ENCODE measurements at places on chromosomes 7 and 10.
A peak's percentile ranks its signal among the peaks of the same experiment; 100 is the strongest.

- no peak for DNase-seq
Measured at GRCh38 chr10:26574783-26575182, 122.7 kb upstream of the PDSS1 start.

DNA sequence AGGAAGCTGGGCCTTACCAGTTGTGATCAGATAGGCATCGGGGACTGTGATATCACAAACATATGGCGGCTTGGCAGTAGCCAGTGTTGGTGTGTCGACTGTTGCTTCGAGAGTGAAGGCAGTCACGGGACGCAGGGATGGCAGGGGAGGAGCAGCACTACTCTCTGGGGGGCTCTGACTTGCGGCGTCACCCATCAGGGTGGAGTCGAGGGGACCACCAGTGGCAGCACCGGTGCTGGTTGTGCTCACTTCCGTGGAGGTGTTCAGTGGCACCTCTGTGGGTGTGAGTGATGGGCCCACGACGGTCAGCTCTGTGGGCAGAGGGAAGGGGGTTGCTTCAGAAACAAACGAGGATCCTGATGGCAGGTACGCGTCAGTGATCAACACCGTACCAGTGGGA lies 64.5 kb downstream of the KIAA1549 start:
- no peak for DNase-seq

DNA sequence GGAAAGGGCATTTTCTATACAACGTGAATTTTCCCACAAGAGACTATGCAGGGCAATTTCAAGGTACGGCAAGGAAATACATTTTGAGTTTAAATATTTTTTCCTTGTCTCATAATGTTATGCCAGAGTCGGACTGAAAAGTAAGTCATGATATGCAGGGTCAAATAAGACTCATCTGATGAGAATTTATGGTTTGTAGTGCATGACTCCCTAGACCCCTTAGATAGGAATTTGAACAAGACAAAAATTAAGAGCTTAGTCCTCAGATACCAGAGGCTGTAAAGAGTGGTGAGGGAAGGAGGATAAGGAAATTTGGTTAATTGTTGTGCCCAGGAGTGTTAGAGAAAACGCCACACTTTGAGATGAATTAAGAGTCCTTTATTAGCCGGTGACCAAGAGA lies 616.6 kb downstream of the XPNPEP1 start:
- no peak for DNase-seq

DNA sequence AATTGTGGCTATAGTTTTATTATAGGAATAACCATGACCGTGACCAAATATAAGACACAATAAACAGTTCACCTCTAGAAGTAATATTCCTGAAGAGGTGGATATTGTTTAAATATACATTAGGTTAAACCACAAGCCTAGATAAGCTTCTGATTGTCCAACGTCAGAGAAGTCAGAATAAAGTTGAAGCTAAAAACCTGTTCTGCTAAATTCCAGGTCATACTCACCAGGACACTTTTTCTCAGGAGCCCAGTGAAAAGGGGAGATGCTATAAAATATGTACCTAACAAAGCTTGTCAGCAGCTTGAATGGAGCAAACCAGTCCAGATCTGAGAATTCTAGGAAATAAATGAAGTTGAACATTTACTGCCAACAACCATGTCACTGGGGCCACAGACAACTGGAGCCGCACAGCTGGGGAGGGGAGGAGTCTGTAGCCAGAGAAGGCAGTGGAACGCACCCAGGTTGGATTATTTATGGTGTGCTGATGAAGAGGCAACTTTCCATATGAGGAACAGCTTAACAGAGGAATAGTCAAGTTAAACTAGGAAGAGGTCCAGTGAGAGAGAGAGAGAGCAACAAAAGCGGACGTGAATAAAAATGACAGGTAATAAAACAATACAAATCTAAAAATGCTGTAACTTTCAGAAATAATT lies 191.1 kb downstream of the ZNF438 start:
- no peak for DNase-seq

DNA sequence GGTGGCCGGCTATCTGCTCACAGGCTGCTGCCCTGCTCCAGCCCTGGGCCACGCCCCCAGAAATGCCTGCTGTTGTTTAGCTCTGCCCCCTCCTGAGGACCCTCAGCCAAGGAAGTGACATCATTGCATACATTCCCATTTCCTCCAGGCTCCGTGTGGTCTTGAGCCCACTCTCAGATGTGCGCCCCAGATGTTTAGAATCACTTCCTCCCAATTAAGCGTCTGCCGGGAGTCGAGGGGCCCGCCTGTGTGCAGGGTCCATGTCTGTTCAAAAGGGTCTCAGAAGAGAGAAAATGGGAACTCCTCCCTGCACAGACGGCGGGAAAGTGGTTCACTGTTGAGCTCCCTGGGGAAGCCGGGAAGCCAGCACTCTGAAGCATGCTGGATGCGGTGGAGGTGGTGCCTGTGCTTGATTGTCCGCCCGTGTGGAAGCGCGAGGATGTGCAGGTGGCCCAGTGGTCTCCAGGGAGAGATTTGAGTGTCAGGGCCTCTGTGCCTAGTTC lies 116.9 kb upstream of the PPIF start:
- DNase-seq, result no peak

- DNase-seq, result no peak
Measured at GRCh38 chr10:123379156-123379555, 225.0 kb downstream of the BUB3 start.

DNA sequence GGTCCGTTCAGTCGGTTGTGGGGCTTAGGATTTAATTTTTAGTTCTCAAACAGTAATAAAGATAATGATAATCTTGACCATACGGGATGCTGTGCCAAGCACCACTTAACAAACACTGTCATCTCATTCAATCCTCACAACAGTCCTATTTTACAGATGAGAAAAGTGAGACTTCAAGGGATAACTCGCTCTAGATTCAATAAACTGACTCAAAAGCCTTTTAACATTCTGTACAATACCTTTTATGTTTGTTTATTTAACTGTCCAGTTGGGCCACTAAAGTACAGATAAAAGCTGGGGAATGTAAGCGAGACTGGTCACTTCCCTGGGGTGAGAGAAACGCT lies 437 bp upstream of the CFAP69 start:
- no peak for DNase-seq

DNA sequence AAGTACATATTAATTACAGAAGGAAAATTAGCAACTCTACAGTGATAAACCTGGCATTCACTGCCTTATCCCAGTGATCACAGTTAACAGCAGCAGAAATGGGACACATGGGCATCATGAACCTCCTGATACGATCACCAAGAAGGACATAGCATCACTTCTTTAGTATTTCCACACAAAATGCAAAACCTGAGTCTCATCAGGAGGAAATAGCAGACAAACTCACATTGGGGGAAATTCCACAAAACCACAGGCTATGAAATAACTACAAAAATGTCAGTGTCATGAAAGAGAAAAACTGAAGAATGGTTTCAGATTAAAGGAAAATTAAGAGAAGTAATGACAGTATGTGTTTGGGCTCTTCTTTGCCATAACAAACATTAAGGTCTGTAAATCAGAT lies 12.0 kb upstream of the PURB start:
- DNase-seq, result no peak

DNA sequence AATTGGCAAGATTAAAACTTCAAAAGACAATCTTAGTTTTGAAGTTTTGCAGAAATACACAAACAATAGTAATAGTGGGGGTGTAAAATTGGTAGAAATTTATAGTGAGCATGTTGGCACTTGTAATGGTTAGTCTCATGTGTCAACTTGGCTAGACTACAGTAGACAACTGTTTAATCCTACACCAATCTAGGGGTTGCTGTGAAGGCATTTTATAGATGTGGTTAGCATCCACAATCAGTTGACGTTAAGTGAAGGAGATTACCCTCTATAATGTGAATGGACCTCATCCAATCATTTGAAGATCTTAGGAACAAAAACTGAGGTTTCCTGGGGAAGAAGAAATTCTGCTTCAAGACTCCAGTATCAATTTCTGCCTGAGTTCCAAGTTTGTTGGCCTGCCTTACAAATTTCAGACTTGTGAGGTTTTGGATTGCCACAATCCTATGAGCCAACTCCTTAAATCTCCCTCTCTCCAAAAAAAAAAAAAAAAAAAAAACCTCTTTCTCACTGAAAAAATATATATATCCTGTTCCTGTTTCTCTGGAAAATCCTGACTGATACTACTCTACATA lies 531.6 kb upstream of the IGFBP3 start:
- no peak for DNase-seq

GRCh38 chr10:27153845-27154193 lies 365 bp downstream of the YME1L1 start:
- DNase-seq, result no peak

DNA sequence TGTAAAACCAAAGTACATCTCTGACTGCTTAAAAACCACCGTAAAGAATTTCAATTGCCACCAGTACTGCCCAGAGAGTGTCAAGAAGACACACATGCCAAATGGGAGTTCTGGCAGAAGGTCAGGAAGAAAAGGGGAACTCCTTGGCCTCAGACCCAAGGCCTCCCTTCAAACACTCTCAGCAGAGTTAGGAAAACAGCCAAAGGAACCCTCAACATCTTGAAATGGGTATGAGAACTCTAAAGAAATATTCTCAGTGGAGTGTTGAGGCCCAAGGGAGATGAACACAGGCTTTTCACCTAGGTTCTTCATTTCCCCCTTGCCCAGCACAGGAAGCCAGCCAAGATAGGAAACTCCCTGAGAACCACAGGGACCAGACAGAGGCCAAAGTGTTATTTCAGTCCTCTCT lies 96.1 kb upstream of the ASAH2 start:
- no peak for DNase-seq

DNA sequence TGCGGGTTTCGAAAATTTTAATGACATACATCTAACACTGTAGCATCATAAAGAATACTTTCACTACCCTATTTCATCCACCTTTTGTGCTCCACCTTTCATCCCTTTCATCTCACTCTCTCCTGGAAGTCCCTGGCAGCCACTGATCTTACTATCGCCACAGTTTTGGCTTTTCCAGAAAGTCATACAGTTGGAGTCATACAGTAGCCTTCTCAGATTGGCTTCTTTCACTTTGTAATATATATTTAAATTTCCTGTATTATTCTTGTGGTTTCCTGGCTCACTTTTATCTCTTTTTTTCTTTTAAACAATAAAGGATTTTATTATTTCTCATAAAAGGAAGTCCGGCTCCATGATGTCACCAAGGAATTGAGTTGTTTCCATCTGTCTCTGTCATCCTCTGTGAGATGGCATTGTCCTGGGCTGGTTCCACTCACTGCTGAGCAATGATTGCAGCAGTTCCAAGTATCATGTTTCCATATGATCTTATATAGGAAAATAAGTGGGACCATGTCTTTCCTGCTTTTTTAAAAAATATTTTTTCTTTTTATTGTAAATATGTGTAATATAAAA lies 626.3 kb downstream of the POM121L12 start:
- DNase-seq, result no peak

- no peak for DNase-seq
Measured at GRCh38 chr7:2553108-2553507, 2.2 kb downstream of the BRAT1 start.

GRCh38 chr10:22629852-22630233 lies 84.5 kb downstream of the PIP4K2A start:
- no peak for DNase-seq

GRCh38 chr7:875476-876076 lies 778 bp upstream of the GET4 start:
- no peak for DNase-seq

- DNase-seq, result no peak
Measured at GRCh38 chr10:104989880-104990279, 348.8 kb downstream of the SORCS3 start.

GRCh38 chr7:68173513-68173912 lies 1176.9 kb downstream of the TYW1 start:
- no peak for DNase-seq

DNA sequence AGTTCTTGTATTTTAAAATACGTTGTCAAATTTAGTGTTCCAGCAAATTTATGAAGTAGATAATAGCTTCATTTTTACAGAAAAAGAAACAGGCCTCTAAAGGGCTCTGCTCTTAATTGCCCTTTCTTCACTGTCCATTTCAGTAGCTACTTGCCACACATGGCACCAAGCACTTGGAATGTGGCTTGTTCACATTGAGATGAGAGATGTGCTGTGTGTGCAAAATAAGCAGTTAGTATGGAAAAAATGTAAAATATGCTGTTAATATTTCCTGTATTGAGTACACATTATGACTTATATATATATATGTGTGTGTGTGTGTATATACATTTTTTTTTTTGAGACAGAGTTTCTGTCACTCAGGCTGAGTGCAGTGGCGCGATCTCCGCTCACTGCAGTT lies 19.5 kb downstream of the RBM33 start:
- DNase-seq, result no peak

GRCh38 chr7:79968077-79968648 lies 166.5 kb upstream of the GNAI1 start:
- DNase-seq, result no peak

GRCh38 chr7:187227-187927 lies 5.0 kb upstream of the FAM20C start:
- no peak for DNase-seq

DNA sequence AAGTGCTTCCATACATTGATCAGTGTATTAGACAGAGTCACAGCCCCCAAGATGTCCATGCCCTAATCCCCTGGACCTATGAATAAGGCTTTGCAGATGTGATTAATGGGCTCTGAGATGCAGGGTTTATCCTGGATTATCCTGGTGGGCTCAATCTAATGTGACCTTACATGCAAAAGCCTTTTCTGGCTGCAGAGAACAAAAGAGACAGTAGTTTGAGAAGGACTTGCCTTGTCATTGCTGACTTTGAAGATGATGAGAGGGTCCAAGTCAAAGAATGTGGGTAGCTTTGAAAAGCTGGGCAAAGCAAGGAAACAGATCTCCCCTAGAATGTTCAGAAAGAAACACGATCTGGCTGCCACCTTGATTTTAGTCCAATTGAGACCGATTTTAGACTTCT lies 238.7 kb downstream of the CCSER2 start:
- no peak for DNase-seq

- DNase-seq, result no peak
Measured at GRCh38 chr10:104104926-104105325, 17.0 kb upstream of the SFR1 start.

GRCh38 chr10:37146443-37146842 lies 21.0 kb downstream of the ANKRD30A start:
- no peak for DNase-seq

GRCh38 chr10:71087622-71088021 lies 124.7 kb upstream of the UNC5B start:
- no peak for DNase-seq

GRCh38 chr10:107727767-107728317 lies 563.3 kb upstream of the SORCS1 start:
- peak; percentile 6 for DNase-seq

DNA sequence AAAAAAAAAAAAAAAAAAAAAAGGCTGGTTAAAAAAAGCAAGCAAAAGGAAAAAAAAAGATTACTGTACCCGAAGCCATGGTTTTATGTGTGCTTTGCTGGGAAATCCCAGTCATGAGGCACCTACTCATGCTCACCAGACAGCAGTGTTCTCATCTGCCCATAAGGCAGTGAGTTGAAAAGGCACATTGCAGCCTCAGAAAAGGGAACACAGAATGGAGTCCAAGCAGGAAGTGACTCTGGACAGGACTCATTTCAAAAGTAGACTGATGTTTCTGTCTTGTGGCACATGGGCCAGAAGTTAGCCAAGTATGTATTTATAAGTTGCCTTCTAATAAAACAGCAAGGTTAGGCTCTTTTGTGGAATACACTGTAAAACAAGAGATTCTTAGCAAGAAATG lies 40.2 kb downstream of the PDSS1 start:
- DNase-seq, result no peak

GRCh38 chr7:50303335-50304128 lies 984 bp upstream of the IKZF1 start:
- DNase-seq, result no peak

- DNase-seq, result no peak
Measured at GRCh38 chr10:23432166-23432565, 6.7 kb upstream of the OTUD1 start.
